ENCODE measurements at places on chromosomes 5 and 9.

DNA sequence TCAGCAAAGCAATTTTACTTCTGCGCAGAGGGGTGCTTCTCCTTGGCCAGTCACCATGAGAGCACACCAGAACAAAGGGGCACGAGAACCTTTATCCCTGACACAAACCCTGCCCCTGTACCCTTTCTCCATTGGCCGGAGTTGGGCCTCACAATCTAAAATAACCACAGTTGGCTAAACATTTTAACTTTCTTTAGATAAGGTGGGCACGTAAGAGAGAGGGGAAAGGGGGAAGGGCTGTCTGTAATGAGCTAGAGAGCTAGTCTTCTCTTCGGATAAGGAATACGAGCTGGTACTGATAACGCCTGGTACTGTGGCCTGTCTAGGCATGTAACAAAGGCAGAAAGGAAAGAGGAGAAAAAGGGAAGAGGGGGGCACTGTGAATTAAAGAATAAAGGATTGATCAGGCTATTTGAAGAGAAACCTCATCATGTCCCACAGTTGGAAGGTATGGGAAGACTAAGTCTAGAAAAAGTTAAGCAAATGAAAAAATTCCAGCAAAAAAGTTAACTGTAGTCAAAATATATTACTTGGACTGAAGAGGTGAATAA lies 1.8 kb upstream of the IARS1 start:
- DNase-seq, result no peak

DNA sequence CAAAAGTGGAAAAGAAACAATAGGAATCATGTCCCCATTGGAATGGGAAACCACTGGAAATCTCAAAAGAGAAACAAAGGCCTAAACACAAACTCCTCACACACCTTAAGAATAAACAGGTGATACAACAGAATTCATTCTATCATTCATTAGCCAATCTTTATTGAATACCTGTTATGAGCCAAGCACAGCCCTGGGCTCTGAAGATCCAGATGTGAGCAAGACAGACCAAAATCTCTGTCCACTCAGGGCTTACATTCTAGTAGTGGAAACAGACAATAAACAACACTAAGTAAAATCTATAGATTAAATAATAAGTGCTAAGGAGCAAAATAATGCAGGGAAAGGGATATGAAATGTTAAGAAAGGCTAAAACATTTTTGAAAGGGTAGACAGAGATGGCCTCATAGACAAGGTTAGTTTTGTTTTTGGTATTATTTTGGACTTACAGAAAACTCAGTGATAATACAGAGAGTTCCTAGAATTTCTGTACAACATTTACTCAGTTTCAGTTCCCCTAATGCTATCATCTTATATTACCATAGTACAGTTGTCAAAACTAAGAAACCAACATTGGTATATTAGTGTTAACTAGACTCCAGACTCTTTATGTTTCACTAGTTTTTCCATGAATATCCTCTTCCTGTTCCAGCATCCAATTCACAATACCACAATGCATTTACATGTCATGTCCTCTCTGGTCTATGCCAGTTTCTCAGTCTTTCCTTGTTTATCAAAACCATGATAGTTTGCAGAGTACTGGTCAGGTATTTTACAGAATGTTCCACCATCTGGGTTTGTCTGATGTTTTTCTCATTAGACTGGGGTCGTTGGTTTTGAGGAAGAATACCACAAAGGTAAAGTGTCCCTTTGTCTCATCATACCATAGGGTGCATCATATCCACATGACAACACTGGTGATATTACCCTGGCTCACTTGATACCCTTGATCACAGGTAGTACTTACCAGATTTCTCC lies 103.7 kb downstream of the SIL1 start:
- no peak for DNase-seq

- DNase-seq, result no peak
Observed at GRCh38 chr5:91864962-91865361, 481.8 kb upstream of the ARRDC3 start.

GRCh38 chr9:116387934-116388698 lies 234.5 kb downstream of the PAPPA start:
- no peak for DNase-seq

- DNase-seq, result no peak
Observed at GRCh38 chr5:40374853-40375252, 304.9 kb upstream of the PTGER4 start.

DNA sequence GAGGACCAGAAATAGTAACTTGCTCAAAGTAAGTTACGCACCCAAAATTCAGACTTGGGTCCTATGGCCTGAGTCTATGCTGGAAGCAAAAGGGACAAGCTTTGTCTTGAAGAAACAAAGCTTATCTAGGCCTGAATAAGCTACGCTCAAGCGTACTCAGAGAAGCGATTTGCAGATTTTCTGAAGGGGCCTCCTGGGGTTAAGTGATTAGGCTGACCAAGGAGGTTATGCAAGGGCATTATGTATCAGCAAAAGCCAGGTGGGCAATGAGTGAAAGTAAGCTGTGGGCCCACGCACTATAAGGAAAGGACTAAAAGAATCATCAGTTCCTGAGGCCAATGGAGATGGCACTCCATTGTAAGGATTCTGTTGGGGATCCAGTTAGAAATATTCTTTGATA lies 122.1 kb downstream of the SNX18 start:
- DNase-seq, result no peak

- DNase-seq, result peak; percentile 44
Observed at GRCh38 chr5:82886911-82887310, 190.3 kb downstream of the TMEM167A start.

GRCh38 chr9:20552874-20553557 lies 69.3 kb downstream of the MLLT3 start:
- no peak for DNase-seq

DNA sequence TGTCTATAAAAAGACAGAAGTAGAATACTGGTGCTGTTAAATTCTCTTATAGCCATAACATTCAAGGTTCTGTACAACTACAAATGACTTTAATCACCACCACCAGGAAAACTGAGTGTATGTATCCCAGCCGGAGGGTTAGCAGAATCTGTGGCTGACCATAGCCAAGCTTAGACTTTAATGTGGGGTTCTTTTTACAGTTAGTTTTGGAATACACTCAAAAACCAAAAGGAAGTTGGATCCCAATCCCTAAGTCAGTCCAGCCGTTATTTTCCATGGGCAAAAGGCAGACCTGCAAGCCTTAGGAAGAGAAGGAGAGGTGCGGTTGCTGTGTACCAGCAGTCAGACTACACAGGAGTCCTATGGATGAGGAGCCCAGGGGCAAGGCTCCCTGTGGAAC lies 179.8 kb downstream of the ENC1 start:
- peak; percentile 50 for DNase-seq

DNA sequence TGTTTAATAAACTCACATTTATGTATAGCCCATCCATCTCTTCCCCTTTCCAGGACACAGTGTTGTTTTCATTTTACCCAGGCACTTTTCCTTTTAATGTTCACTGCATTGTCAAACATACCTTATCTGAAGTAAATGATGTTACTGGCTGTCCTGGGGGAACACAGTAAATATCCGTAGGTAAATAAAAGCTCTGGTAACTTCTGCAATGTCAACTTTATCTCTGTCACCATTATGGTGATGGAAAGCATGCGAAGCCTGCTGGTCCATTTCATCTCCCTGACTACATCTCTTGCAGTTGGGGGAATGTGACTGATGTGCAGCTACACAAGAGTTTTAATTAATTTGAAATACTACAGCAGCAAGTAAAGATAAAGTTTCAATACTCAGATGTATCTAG lies 1162.1 kb upstream of the SEMA6A start:
- no peak for DNase-seq

DNA sequence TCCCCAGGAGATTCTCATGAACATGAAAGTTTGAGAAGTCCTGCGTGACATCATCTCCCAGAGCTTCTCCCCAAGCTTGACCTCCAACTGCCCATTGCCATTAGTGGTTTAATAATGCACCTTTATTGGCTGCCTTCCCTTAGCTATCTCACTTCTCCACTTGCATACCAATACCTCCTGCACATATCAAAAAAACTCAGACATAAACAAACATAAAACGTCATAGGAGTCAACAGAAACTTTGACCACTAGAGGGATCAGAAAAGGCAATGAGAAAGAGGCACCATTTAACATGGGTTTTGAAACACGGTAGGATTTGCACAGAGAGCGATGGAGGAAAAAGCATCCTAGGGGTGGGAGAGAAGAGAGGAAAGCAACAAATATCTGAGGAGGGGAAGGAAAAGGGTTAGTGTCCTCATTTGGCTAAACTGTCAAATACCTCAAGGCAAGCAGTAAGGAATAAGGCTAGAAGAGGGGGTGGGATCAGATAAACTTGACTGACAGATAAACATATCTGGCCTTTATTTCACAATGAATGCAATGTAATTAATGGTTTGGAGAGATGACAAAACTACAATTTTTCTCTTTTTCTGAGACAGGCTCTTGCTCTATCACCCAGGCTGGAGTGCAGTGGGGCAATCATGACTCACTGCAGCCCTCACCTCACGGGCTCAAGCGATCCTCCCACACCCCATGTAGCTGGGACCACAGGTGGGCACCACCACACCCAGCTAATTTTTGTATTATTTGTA lies 27.0 kb downstream of the GNAQ start:
- DNase-seq, result peak; percentile 31

DNA sequence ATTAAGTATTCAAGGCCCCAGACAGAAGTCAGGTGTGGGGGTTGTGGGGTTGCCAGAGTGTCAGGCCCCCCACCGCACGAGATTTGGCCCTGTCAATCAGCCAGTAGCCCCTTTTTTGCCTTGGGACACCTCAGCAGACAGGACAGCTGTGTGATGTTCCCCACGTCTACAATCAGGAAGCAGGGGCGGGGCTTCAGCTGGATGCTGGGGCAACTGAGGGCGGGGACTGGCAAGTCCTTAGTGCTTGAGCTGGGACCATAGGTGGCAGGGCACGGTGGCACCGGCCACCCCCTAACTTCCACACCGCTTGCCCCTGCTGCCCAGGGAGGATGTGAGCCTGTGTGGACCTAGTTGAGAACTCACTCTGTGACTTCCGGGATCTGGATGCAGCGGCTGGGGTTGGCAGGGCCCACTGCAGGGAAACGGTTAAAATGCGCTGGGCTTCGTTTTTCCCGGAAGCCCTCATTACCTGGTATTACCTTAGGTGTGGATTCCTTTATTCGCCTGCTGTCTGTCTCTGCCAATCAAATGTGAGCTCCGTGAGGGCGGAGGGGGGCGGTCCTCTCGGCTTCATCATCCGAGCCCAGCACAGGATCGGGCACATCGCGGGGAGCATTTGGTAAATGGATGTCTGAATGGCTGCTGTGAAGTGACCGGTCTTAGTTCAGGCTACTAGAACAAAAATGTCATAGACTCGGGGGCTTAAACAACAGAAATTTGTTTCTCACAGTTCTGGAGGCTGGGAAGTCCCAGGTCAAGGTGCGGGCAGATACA lies 7.5 kb upstream of the GTF3C5 start:
- no peak for DNase-seq

- DNase-seq, result no peak
Observed at GRCh38 chr5:138949223-138949574, 74.1 kb upstream of the LRRTM2 start.

- DNase-seq, result no peak
Observed at GRCh38 chr5:87190687-87191086, 77.0 kb upstream of the RASA1 start.

- no peak for DNase-seq
Observed at GRCh38 chr5:8094304-8094703, 225.4 kb downstream of the MTRR start.

DNA sequence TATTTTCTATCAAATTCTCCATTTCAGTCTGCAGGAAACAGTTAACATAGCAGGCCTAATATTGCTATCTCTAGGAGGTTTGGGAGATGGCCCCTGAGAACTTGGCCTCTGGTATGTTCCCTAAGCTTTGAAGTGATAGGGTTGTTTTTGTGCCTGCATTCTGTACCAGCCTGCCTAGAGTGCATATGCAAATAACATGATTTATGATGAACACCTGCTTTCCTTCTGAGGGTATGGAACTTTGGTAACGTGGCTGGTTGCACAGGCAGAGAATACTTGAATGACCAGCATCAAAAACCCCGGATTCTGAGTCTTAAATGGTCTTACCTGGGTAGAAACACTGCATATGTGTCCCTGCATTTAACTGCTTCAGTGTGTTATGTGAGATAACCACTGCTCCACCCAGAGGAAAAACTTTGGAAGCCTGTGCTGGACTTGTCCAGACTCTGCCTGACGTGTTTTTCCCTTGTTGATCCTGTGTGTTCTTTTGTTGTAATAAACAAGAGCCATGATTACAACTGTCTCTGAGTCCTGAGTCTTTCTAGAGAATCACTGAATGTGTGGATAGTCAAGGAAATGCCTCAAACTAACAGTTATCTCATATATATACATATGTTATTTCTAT lies 111.3 kb upstream of the ABCA1 start:
- no peak for DNase-seq

GRCh38 chr5:96338624-96339415 lies 94.2 kb downstream of the PCSK1 start:
- DNase-seq, result no peak

- no peak for DNase-seq
Observed at GRCh38 chr9:121364077-121364476, 6.0 kb downstream of the STOM start.

DNA sequence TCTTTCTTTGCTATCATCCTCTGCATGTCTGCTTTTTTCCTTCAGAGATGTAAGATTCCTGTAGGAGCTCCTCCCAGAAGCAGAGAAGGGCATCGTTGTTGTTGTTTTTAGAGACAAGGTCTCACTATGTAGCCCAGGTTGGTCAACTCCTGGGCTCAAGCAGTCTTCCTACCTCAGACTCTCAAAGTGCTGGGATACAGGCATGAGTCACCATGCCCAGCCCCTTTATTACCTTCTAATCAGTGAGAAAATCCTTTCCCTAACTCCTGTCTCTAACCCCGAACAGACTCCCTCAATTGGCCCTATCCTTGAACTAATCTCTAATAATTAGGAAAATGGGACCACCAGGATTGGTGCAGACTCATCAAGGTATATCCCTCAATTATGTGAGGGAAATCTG lies 64.4 kb downstream of the GALNT10 start:
- DNase-seq, result no peak

- DNase-seq, result peak; percentile 93
Observed at GRCh38 chr5:18553269-18553668, 919.0 kb downstream of the TAF11L14 start.

GRCh38 chr9:93964685-93965084 lies 9.5 kb upstream of the BARX1 start:
- no peak for DNase-seq

DNA sequence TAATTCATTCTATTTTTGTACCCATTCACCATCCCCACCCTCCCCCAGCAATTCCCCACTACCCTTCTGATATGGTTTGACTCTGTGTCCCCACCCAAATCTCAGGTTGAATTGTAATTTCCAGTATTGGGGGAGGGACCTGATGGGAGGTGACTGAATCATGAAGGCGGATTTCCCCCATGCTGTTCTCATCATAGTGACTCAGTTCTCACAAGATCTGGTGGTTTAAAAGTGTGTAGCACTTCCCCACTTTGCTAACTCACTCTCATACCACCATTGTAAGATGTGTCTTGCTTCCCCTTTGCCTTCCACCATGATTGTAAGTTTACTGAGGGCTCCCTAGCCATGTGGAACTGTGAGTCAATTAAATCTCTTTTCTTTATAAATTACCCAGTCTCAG lies 25.9 kb upstream of the TESK1 start:
- no peak for DNase-seq

GRCh38 chr9:136074706-136075105 lies 20.4 kb downstream of the NACC2 start:
- DNase-seq, result no peak

- no peak for DNase-seq
Observed at GRCh38 chr9:88527618-88528017, 7.4 kb upstream of the NXNL2 start.

GRCh38 chr9:124468061-124468740 lies 17.9 kb downstream of the ADGRD2 start:
- no peak for DNase-seq

GRCh38 chr5:168184103-168184502 lies 107.3 kb upstream of the WWC1 start:
- no peak for DNase-seq

- DNase-seq, result peak; percentile 3
Observed at GRCh38 chr5:170353011-170353761, 36.0 kb downstream of the KCNMB1 start.

Data from astrocyte of the hippocampus (primary cell).